ENCODE measurements at places on chromosomes 4 and X. TPM values are rescaled to one million over a fixed set of nuclear protein-coding genes. Genes with fewer than 3 reads are reported as not detected.
A peak's percentile ranks its signal among the peaks of the same experiment; 100 is the strongest.

- no peaks in the 10 kb centered on the region for H3K36me3 ChIP-seq
- H3K27me3 ChIP-seq, result no peaks in the 10 kb centered on the region
- H3K27ac ChIP-seq, result peak overlapping the region; percentile 31
- DNase-seq, result peak; percentile 16
- H3K4me3 ChIP-seq, result no peak overlapping the region
Observed at GRCh38 chrX:134676436-134676835, 18.2 kb upstream of the PLAC1 start.

Gene HPGD
- total RNA-seq, result 129 TPM

DNA sequence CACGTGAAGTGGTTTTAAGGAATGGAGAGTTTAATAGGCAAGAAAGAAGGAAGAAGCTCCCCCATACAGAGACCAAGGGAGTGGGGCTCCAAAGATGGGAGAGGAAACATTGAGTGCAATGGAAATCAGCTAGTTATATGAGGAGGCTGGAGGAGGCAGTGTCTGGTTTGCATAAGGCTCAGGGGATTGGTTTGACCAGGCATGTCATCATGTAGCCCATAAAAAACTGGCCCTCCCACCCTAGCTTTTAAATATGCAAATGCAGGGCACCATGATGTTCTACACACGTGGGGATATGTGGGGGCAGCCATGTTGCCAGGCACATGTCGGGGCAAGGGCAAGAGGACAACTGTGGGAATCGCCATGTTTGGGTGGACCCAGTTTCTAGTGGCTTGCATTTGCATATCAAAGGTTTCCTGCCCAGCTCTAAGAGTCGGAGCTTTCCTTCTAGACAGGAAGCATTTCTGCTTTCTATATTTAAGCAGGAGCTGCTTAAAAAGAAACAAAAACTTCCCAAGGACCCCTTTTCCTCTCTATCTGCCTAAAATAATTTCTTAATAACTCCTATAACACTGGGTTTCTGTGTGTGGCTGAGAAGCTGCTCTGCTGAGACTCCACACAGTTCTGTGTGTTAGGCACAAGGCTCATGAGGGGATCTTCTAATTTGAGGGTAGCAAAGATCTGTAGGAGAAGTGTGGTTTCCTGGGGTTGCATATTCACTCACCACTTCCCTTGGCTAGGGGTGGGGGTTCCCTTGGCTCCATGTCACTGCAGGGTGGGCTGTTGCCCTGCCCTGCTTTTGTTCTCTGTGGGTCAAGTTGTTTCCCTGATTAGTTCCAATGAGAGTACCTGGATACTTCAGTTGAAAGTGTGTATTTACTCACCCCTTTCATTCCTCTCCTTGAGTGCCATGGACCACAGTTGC, 113.5 kb downstream of the VSIG4 start:
- H3K4me3 ChIP-seq, result no peak overlapping the region
- no peak overlapping the region for H3K27ac ChIP-seq
- no peaks in the 10 kb centered on the region for H3K4me1 ChIP-seq

Gene STK32B
- total RNA-seq, result 1.6 TPM

GRCh38 chr4:182928061-182928460, 10.9 kb upstream of the DCTD start:
- no peak overlapping the region for H3K27ac ChIP-seq
- H3K36me3 ChIP-seq, result no peaks in the 10 kb centered on the region
- peaks cover under 1% of the 10 kb centered on the region for H3K4me1 ChIP-seq
- H3K4me3 ChIP-seq, result no peak overlapping the region
- H3K27me3 ChIP-seq, result no peaks in the 10 kb centered on the region

DNA sequence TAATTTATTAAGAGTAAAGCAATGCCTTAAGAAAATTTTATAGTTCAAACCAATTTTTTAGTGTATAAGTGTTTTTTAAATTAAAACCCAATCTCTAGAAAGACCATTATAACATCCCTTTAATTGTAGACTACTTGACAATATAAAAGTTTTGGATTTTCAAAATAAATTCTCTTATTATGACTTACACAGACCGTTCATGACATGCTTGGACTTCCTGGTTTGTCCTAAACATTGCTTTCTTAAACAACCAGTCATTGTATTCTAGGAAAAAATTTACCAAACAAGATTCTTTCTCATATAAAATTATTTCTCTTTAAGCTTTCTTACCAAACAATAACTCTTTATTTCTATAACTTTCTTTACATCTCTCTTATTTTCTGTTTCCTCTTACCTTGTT, 49.0 kb upstream of the CXorf51A start:
- no peaks in the 10 kb centered on the region for H3K4me1 ChIP-seq
- DNase-seq, result no peak

DNA sequence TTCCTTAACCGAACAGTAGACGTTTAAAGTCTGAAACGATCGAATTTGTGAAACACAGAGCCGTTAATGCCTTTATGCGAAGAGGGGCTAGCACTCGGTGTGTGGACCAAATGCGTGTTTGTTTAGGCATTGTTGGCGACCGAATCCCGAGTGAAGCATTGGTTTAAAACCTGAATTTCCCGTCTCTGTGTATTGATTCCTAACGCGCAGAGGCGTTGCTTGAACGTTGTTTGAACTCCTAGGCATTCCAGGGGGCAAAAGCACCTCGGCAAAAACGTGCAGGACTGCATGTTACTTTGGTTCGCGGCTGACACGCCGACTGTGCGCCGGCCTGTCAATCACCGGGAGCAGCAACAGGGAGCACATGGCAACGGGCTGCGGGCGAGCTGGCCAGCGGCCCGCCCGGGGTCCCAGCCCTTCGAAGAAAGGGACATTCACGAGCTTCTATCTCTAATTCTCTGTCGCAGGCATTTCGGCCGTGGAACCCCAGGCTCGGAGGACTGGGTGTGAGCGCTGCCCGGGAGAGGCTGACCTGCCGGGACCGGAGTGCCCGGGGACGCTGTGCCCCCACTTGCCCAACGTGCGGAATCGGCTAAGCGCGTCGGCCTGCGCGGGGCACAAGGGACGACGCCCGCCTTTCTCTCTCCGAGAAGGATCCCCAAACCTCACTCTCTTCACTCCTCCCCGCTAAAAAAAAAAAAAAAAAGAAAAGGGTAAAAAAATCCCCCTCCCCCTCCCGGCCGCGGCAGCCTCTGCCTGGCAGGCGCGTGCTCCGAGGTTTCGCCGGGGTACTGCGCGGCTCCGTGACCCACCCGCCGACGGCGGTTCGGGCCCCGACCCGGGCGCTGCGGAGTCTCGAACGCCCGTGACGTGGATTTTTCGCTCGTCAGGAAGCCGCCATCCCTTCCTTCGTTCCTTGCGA, 810 bp downstream of the SPRY1 start:
- DNase-seq, result peak; percentile 64
- H3K27ac ChIP-seq, result peak overlapping the region; percentile 90
- H3K4me3 ChIP-seq, result peak overlapping the region; percentile 73
- no peaks in the 10 kb centered on the region for H3K36me3 ChIP-seq
- no peaks in the 10 kb centered on the region for H3K27me3 ChIP-seq
- H3K4me1 ChIP-seq, result peaks cover 7% of the 10 kb centered on the region

Gene GASK1B
- 89.8 TPM for total RNA-seq

DNA sequence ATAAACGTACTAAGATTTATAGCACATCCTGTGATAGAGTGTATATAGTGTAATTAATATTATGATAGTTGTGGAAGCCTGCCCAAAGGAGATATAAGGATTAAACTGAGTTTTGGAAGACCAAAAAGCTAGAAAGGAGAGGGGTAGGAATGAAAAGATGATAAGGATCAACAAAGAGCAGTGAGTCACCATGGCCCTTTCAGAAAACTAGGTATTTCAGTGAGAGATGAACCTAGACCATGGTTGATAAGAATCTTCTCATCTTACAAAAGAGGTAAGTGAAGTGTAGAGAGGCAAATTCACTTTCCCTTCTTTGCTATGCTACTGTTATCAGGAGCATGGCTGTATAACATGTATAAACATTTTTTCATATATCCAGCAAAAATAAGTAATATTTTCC, 133.8 kb upstream of the PLAC1 start:
- no peaks in the 10 kb centered on the region for H3K27me3 ChIP-seq
- H3K4me1 ChIP-seq, result no peaks in the 10 kb centered on the region
- no peak overlapping the region for H3K27ac ChIP-seq
- H3K4me3 ChIP-seq, result no peak overlapping the region

DNA sequence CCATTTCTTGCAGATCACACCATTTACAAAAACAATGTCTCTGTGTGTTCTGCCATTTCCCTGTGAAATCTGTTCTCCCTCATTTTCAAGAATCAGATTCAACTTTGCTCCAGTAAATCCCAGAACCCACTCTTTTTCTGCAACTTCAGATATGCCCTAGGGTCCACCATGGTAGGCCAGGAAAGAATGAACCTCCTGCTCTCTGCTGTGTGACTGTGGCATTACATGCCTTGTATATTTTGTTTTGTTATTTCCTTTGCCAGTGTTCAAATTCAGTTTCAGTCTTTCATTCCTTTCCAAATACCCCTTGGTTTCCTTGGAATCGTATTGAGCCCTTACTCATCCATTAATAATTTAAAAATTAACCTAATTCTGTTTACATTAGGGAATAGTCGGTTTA, 290.2 kb upstream of the VCX start:
- H3K36me3 ChIP-seq, result no peaks in the 10 kb centered on the region
- H3K27me3 ChIP-seq, result no peaks in the 10 kb centered on the region
- no peak overlapping the region for H3K27ac ChIP-seq
- DNase-seq, result no peak
- no peak overlapping the region for H3K4me3 ChIP-seq

- H3K27ac ChIP-seq, result no peak overlapping the region
- DNase-seq, result no peak
- no peaks in the 10 kb centered on the region for H3K4me1 ChIP-seq
- no peaks in the 10 kb centered on the region for H3K36me3 ChIP-seq
- H3K27me3 ChIP-seq, result peaks cover 29% of the 10 kb centered on the region
- no peak overlapping the region for H3K4me3 ChIP-seq
Observed at GRCh38 chr4:56817840-56818491, 3.5 kb downstream of the SPINK2 start.

DNA sequence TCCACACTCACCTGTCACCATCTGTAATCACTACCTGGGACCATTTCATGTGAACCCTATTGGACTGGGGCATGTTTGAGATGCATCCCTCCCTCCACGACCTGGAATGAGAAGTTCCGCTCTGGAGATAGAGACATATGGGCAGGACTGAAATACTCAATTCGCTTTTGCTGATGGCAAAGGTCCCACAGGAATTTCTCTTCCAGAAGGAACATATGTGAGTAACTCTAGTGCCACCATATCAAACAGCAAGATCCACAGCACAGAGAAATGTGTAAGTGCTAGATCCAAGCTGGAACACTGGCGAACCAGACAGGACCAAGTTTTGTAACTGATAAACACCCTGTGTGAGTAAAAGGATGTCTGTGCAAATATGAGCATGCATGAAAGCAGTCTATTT, 43.9 kb downstream of the SEL1L3 start:
- no peak overlapping the region for H3K27ac ChIP-seq
- no peaks in the 10 kb centered on the region for H3K27me3 ChIP-seq
- H3K4me1 ChIP-seq, result no peaks in the 10 kb centered on the region

- no peak for DNase-seq
- no peaks in the 10 kb centered on the region for H3K27me3 ChIP-seq
- H3K4me1 ChIP-seq, result peaks cover 7% of the 10 kb centered on the region
- H3K36me3 ChIP-seq, result no peaks in the 10 kb centered on the region
- H3K27ac ChIP-seq, result no peak overlapping the region
Observed at GRCh38 chr4:41065434-41066006, 148.8 kb downstream of the APBB2 start.

- no peaks in the 10 kb centered on the region for H3K27me3 ChIP-seq
- no peaks in the 10 kb centered on the region for H3K4me1 ChIP-seq
- no peak for DNase-seq
Observed at GRCh38 chr4:159495515-159496236, 392.8 kb downstream of the RAPGEF2 start.

DNA sequence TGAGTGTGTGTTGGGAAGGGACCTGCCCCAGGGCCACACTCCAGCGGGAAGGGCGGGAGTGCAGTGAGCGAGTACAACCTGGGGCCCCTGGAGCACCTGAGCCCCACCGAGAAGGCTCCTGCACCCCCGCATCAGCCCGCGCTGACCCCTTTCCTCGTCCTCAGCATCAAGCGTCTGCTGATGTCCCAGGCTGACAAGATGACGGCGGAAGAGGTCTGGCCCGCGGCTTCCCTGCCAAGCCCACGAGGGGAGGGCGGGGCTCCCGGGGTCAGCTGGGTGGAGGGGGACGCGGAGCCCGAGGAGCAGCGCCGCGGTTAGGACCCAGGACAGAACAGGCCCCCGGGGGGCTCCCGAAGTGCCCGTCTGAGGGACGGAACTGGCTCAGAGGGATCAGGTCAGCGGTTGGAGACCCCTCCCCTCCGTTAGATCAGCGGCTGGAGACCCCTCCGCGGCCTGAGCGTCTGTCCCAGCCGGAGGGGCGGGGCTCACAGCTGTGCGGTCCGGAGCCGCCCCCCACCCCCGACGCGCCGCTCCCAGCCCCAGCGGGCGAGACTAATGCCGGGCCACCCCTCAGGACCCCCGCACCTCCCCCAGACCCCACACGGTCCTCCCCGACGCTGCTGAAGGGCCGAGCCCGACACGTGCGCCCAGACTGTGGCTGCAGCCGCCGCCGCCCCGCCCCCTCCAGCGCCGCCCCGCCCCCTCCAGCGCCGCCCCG, 6.7 kb downstream of the MYL5 start:
- peak overlapping the region; percentile 31 for H3K4me3 ChIP-seq
- H3K27ac ChIP-seq, result no peak overlapping the region
- H3K4me1 ChIP-seq, result peaks cover 13% of the 10 kb centered on the region
- no peaks in the 10 kb centered on the region for H3K36me3 ChIP-seq

DNA sequence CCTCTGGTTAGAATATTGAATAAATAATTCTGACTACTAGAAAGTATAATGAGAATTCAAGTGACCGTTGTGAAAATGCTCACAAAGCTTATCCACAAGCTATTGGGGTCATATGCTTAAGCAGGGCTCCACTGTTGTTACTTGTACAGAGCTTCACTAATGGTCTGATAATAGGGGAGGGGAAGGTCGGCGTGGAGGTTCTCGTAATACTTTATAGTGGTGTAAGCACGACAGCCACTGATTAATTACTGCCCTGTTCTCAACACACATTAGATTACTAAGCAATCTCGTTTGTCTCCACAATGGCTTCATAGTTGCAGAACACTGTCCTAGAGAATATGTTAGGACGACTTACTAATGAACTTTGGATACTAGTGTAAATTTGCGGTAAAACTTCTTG, 11.6 kb downstream of the UNC5C start:
- no peak overlapping the region for H3K4me3 ChIP-seq
- H3K27me3 ChIP-seq, result no peaks in the 10 kb centered on the region
- H3K4me1 ChIP-seq, result peaks cover 5% of the 10 kb centered on the region
- no peak for DNase-seq
- H3K27ac ChIP-seq, result peak overlapping the region; percentile 47
